ENCODE measurements at places on chromosomes 11 and 22. TPM values are rescaled to one million over a fixed set of nuclear protein-coding genes. Genes with fewer than 3 reads are reported as not detected.

The ADSL gene
- 79.7 TPM for polyA plus RNA-seq

DNA sequence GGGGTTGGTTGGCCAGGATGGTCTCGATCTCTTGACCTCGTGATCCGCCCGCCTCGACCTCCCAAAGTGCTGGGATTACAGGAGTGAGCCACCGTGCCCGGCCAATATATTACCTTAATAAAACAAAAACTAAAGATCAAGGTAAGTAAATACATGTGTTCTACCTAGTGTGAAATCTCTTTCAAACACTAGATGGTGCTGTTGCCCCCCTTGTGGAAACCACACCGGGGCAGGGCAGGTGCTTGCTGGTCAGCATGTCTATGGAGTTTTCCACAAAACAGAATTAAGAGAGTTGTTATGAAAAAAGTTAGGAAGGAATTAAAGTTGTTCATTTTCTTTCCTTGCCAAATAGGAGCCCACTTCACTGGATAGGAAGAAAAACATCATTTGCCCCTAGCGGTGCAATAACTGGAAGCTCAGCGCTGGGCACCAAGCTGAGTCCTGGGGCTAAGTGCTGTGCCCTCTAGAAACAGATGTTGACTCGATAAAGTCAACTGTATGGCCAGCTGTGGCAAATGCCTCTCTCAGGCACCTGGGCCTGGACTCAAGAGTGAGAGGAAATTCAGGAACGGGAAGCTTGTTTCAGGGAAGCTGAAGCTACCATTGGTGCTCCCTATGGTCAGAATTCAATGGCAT is 6.3 kb upstream of the KCNJ5 start:
- peak; percentile 77 for DNase-seq

DNA sequence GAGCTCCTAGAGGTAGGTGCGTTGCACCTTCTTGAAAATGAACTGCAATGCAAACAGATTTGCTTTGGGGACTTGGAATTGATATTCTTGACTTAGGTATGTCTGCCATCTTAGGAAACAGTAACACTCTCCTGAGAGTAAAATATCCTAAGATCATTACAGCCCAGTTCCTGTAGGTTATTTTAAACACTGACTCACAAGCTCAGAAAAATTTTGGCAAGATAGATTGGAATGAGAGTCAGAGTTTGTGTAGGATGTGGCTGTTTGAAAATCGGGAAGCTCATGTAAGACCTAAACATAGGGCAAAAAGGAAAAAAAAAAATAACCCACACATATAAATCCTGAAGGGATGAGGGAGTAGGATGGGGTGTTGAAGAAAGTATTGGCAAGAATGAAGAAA is 377.0 kb upstream of the LRRC4C start:
- DNase-seq: no peak

- no peak for DNase-seq
These were observed 26.7 kb downstream of the OR6Q1 start for GRCh38 chr11:58057481-58057880.

- DNase-seq: no peak
These were observed 26.9 kb upstream of the SCUBE2 start for GRCh38 chr11:9118277-9118676.

DNA sequence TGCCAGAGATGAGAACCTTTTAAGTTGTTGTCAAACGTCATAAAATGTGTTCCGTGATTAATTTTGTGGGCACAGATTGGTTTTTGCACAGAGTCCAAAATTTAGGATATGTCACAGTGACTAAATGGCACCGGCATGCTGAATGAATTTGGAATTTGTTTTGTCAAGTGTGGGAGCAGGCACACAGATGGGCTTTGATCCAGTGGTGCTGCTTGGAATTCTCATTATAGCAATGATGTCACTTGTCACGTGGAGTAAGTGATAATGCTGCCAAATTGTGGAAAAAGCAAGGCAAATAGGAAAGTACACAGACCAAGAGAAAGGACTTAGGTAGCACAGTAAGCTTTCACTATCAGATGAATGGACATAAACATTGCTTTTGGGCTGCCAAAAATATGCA is 8.0 kb upstream of the LIN7C start:
- DNase-seq: no peak

DNA sequence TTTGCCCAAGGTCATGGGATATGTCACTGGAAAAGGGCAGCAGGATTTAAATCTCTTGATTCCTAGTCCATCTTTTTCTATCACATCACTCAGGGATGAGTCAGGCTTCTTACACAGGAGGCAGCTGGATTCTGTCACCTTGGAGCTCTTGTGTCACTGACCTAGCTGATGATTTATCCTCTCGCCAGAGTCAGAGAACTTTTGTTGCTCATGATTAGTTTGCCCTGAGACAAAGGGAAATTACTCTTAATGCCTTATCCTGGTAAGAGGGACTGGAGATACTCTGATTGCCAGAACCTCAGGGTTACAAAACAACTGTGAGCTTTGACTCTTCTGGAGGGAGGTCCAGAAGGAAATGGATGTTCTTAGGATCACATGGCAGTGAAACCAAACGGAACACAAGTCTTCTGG is 10.1 kb downstream of the COA4 start:
- DNase-seq: peak; percentile 58

The NAALADL1 gene
- not detected for polyA plus RNA-seq

DNA sequence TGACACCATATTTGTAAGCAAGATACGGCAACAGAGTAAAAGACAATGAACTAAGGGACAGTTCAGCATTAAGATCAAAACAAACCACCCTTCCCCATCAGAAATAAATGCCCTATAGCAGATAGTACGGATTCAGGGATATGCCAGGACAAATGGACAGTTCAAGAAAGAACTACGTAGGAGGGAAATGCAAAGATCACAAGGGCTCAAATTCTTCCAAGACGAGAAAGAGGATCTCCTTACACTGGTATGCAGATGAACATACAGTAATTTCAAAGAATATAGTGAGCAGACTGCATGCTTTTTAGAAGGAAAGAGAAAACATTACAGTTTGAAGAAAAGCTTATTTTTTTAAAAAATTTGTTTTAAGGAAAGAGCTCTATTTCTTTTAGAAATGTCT is 124.7 kb upstream of the APOA1 start:
- no peak for DNase-seq

DNA sequence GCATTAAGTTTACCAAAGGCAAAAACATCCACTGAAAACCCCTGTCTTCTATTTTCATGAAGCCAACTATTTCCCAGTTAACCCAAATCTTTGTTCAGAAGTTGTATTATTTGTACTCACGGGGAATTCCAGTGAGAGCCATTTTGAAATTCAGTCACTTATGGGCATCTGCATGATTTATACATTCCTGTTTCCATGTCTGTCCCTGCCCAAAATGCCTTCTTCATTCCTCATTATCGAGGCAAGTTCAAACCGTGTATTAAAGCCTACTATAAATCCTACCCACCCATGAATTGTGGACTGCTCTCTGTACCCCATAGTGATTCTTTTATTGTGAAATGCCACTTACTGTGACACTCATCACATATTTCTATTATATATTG is 772.7 kb downstream of the DLG2 start:
- no peak for DNase-seq

GRCh38 chr22:22376352-22376706 is 131.7 kb downstream of the VPREB1 start:
- DNase-seq: no peak

- DNase-seq: no peak
These were observed 266.7 kb upstream of the CTSC start for GRCh38 chr11:88604260-88604659.

- DNase-seq: no peak
These were observed 1.8 kb downstream of the MTMR2 start for GRCh38 chr11:95922099-95922498.

- no peak for DNase-seq
These were observed 239.8 kb upstream of the ARHGAP20 start for GRCh38 chr11:110951950-110952503.

- DNase-seq: no peak
These were observed 550.7 kb downstream of the ETS1 start for GRCh38 chr11:128036556-128037093.

GRCh38 chr11:74084796-74085541 is 76.1 kb upstream of the UCP3 start:
- no peak for DNase-seq

DNA sequence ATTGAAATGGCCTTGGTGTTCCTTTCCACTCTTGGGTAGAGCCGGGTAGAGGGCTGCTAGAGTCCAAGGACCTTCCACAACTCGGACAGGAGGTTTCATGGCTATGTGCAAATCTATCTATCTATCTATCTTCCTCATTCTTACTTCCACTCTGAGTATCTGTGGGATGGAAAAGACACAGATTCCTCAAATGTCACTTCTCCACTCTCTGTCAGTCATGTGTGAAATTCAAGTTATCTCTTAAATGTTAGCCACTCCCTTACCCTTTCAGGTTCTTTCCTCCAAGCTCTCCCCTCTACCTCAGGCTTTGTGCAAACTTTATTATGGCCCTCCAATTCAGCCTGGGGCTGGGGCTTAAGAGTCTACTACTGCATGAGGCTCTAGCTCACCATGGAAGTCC is 84.3 kb downstream of the GDPD4 start:
- DNase-seq: no peak

DNA sequence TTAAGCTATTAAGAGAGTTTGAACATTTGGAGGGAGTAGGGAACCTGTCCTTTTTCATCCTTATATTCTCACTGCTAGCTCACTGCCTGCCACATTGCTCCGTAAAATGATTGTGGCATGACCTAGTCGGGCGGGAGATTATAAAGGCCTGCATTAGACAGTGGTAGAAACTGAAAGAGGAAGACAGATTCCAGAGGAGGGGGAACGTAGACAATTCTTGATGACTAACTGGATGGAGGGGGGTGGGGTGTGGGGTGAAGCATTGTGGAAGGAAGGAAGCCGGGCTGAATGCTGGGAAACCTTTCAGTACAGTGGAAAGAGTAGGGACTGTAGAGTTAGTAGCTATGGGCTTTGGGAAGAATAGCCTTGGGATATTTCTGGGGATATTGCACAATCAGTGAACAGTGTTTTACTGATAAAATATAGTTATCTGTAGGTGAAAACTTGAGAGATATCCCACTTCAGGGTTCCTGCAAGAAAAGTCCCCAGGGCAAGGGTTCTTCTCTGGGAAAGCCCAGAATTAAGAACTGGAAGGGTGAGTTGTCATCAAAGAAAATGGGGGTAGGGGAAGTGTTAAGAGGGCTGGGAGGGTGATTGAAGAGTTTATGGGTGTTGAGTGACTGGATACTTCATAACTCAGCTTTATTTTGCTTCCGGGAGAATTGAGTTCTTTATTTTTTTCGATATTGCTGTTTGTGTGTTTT is 2.1 kb downstream of the MED15 start:
- peak; percentile 48 for DNase-seq

- no peak for DNase-seq
These were observed 62.9 kb upstream of the CSNK2A3 start for GRCh38 chr11:11415901-11416300.

The CBLIF gene
- not detected for polyA plus RNA-seq

DNA sequence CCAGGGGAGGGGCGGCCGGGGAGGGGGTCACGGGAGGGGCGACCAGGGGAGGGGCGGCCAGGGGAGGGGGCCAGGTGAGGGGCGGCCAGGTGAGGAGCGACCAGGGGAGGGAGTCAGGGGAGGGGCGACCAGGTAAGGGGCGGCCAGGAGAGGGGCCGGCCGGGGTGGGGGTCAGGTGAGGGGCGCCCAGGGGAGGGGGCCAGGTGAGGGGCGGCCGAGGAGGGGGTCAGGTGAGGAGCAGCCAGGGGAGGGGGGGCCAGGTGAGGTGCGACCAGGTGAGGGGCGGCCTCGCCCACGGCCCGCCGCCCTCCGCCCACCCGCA is 355 bp downstream of the TESMIN start:
- DNase-seq: no peak

DNA sequence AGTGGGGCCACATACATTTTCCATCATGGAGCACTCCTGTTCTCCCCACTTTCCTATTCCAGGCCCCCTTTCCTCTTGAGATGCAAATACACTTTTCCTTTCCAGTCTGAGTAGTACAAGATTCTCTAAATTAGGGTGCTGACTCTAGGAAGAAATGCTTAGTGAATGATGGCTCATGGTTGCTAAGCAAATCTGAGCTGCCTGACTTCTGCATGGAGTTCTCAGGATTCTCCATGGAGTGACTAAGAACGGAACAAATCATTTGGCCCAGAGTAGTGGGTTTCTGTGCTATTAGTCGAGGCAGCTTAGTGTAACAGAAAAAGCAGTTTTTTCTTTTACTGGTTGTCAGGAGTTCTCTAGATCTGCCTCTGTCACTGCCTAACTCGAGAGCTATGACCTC is 65.4 kb upstream of the NTM start:
- DNase-seq: no peak

GRCh38 chr11:126307706-126308105 is 3.8 kb downstream of the DCPS start:
- peak; percentile 33 for DNase-seq

GRCh38 chr11:46272816-46273427 is 4.5 kb upstream of the CREB3L1 start:
- no peak for DNase-seq

The RFPL1 gene
- not detected for polyA plus RNA-seq

The PAK1 gene
- polyA plus RNA-seq: 17.9 TPM

The HPX gene
- 2.3 TPM for polyA plus RNA-seq

The MMP12 gene
- 2.0 TPM for polyA plus RNA-seq

DNA sequence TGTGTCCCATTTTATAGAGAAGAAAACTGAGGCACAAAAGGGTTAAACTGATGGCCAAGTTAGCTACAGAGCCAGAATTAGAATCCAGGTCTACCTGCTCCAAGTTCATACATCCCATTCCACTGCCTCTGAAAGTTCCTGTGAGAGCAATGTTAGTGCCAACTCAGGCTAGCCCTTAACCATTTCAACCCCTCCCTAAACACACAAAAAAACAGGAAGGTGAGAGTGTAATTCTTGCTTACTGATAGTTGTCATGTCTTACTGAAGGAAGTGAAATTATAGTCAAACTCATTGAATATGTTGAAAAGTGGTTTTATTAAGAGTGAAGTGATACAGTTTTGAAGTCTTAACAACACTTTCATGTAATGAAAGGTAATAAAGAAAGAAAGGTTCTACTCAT is 2.9 kb upstream of the E2F8 start:
- DNase-seq: no peak

The C11orf87 gene
- 0.49 TPM for polyA plus RNA-seq

GRCh38 chr11:58905721-58906547 is 33.4 kb upstream of the GLYATL1 start:
- DNase-seq: peak; percentile 89

DNA sequence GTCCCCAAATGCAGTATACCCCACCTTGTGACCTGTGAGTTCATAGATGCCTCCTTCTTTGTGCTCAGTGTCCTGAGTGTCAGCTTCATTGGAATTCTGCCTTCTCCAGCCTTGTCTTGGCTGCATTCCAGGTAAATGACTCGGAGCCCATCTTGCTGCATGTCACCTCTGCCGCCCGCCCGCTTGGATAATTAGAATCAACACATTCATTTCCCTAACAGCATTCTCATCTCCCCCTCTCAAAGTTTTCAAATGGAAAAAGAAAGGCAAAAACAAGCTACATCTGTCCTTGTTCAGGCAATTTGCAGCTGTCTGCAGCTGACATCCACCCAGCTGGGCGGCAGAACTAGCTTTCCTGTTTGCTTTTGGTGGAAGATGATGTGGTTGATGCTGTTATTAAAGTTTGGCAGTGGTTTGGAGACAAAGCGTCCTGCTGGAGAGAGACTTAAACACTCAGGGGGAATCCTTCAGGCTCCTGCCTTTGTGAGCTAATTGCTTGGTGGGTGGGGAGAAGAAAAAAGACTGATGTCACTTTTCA is 198.8 kb upstream of the SEZ6L start:
- DNase-seq: no peak

The BACE1 gene
- 36.4 TPM for polyA plus RNA-seq

Measured in SK-N-SH (cell line).